A549 treated with Mapracorat at 1 μM for 4 hours (cell line): ENCODE measurements at places on chromosomes 6 and 20. TPM values are rescaled to one million over a fixed set of nuclear protein-coding genes. Genes with fewer than 3 reads are reported as not detected.

The GPLD1 gene
- total RNA-seq: 0.77 to 1.2 TPM (median 0.84 TPM) in 5 replicates

The CGA gene
- 0.19 to 0.43 TPM (median 0.29 TPM) in 5 replicates for total RNA-seq

The RNF39 gene
- total RNA-seq: not detected in 5 replicates

The TMEM217 gene
- 0.33 to 0.71 TPM (median 0.43 TPM) in 5 replicates for total RNA-seq

The RAET1E gene
- total RNA-seq: 1.8 to 3.5 TPM (median 3.1 TPM) in 5 replicates

The HSPA12B gene
- 0.25 to 0.74 TPM (median 0.53 TPM) in 5 replicates for total RNA-seq

The IRAK1BP1 gene
- total RNA-seq: 0.61 to 0.78 TPM (median 0.66 TPM) in 5 replicates

The ANKRD66 gene
- not detected in 5 replicates for total RNA-seq

The CYP39A1 gene
- 0.20 TPM in 1 of 5 replicates, not detected in the others for total RNA-seq

The LY6G6F gene
- total RNA-seq: not detected in 5 replicates

The ENTPD6 gene
- total RNA-seq: 152 to 186 TPM (median 168 TPM) in 5 replicates

The ADTRP gene
- total RNA-seq: 0.19 to 1.1 TPM (median 0.24 TPM) in 5 replicates

The ZSCAN23 gene
- total RNA-seq: not detected in 5 replicates
